ENCODE measurements at places on chromosomes 3 and 15.

DNA sequence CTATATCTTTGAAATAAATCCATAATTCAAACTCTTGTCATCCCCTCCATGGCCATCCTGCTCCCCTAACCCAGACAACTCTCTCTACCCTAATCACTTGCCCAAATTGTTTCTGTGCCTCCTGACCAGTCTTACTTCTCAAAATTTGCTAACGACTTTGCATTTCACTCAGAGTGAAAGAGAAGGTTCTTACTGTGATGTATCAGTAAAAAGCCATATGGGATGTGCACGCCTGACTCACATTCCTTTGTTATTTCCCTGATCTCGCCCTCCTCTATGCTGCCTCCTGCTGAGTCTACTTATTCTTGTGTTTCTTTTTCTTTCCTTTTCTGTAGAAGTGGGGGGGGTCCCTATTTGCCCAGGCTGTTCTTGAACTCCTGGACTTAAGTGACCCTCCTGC, 487.2 kb upstream of the FRG2C start:
- no peak for DNase-seq

DNA sequence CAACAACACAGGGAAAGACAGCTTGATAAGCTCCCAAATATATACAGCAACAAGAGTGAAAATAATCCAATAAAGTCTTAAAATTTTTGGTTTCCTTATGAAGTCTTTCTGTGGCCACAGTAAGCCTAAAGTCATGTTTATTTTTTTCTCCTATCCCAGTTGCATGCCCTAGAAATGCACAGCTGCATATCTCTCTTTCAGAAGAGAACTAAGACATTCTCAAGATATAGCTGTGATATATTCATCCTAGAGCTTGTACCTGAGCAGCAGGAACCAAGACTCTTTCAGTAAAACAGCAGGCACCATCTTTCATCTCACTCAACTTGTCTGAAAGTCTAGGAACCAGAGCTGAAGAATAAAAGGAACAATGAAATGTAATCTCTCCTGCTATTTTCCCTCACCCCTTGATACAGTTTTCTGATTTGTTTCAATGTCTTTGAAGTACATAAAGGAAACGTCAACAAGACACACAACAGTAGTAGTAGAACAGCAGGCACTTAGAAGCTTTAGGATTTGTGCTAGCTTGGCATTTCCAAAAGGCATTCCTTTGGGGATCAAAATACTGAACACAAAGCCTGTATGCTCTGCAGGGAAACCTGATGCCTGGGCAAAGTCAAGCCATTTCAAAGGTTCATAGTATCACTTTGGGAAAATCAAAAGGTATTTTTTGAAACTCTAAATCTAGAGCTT, 536.8 kb downstream of the PYDC2 start:
- DNase-seq: no peak

GRCh38 chr15:81812456-81812855, 233.4 kb downstream of the MEX3B start:
- DNase-seq: peak; percentile 73

DNA sequence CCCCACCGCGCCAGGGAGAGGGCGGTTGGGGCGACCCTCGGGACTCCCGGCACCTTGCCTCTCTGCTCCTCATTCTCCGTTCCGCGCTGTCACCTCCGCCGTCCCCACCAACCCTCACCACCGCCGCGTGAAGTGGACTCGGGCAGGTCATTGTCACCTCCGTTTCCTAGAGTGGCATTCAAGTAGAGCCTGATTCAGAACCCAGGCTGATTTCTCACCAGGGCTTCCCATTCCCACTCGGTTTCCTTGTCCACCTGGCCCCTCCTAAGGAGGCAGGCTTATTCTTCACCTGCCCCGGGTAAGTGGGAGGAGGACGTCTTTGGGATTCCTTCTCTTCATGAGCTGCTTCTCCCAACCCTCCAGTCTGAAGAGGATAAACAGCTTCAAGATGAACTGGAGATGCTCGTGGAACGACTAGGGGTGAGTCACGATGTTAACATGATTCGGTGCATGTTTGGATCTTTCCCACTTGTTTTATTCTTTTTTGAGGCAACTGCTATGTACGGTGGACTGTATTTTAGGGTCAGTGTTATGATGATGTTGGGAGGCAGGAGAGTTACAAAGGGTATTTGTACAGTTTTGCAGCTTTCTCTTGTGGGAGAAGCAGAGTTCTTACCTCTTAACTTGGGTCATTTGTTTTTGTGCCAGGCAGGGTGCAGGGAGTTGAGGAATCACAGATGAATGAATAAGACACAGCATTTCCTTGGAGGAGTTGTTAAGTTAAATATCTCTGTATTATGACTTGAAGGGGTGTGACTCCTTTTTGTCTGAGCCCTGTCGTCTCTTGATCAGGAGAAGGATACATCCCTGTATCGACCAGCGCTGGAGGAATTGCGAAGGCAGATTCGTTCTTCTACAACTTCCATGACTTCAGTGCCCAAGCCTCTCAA, 692 bp downstream of the PSMD2 start:
- DNase-seq: peak; percentile 18

DNA sequence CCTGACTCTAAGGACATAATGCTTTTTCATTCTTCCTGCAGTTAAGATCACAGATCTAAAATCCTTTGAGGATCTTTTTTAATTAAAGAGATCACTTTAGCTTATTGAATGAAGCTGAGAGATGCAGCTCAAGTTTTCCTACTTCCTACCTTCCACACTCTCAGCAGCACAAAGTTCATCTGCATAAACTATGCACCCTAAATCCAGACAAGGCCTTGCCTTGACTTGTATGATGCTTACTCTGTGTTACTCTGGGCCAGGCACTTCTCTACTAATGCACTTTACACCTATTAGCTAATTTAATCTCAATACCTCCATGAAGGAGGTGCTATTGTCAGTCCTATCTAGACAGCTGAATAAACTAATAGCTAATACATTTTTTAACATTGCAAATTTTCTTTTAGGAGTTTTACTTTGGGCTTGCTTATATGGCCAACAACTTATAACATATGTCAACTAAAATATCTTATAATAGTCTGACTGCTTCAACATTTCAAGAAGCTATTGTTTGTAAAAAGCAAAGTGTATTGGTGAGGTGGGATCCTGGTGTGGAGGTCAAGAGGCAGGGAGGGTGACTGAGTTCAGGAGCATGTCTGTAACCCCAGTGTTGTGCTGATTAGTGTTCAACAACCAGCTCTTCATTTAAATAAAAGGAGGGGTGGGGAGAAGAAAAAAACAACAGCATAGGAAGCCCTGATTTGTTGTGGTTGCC, 172.4 kb upstream of the ATP11B start:
- no peak for DNase-seq

DNA sequence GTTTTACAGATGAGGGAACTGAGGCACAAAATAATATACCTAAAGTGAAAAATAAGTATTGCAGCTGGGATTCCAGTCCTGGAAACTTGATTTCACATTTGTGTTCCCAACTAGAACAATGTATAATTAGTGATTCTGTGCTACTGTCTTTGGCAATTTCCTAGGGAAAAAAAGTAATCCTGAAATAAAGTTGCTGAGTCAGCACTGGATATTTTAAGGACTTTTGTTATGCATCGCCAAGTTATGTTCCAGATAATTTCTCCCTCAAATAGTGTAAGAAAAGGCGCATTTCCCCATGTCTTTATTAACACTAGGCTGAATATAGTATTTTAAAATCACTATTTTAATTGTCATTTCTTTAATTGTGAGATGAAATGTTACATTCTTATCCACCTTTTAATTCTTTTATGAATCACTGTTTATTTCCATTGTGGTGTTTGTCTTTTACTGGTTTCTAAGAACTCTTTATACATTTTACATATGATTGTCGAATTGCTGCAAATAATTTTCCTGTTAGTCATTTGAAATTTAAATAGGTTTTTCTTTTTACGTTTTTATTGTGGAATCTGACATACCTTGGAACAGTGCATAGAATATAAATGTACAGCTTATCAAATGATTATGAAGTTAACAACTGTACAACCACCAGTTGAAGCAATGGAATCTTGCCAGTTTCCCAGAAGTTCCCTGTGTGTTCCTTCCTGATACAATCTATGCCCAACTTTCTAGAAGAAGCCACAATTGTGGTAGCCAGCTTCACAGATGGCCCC, 56.6 kb downstream of the SH3GL3 start:
- DNase-seq: no peak

DNA sequence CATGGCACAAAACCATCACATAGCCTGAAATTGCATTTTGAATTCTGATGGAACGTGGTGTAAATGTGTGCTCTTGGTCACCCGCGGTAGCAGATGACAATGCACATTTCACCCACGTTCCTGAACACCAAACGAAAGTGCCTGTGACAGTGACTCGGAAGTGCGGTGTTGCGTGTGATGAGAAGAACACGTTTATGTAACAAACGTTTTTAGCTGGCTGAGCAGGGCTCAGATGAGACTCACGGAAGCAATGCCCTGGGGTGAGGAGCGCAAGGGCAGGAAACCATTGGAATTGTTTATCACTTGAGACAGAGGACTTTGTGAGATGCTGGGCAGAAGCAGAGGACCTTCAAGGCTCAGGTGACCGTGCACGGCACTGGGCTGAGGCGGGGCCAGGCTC, 449.2 kb upstream of the CFAP20DC start:
- DNase-seq: no peak

DNA sequence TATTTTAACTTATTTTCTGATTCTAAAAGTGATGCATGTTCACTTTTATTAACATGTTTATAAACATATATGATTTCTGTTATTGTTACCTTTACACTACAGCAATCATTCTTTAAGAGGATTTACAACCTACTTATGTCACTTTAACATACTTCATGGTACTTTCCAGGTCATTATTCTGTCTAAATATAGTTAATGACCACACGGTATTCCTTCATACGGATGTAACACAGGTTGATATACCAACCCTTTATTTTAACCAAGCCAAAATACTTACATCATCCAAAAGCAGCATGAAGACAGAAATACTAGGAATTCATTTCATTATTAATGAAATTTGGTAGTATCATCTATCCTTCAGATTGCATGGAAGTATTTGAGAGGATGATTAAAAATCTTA, 18.6 kb downstream of the PIK3R4 start:
- no peak for DNase-seq

DNA sequence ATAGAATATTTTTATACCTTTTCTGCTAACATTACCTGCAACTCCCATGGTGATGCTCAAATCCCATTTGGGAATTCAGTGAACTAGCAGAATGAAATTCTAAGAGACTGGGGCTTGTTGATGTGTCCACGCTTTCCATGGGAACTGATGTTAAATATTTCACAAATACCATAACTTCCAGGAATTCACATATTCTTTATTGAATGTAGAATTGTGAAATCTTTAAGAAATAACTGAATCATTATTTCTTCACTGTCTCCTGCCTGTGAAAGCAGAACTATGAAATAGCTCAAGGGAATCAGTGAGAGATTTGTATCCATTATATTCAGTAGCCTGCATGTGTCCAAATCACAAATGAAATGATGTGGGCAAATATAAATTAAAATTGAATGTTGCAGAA, 130.8 kb downstream of the SERPINI1 start:
- DNase-seq: no peak
